ENCODE measurements at places on chromosomes 1 and 21.
A peak's percentile ranks its signal among the peaks of the same experiment; 100 is the strongest.

GRCh38 chr21:39060485-39061083 lies 122.7 kb downstream of the PSMG1 start:
- DNase-seq: no peak

DNA sequence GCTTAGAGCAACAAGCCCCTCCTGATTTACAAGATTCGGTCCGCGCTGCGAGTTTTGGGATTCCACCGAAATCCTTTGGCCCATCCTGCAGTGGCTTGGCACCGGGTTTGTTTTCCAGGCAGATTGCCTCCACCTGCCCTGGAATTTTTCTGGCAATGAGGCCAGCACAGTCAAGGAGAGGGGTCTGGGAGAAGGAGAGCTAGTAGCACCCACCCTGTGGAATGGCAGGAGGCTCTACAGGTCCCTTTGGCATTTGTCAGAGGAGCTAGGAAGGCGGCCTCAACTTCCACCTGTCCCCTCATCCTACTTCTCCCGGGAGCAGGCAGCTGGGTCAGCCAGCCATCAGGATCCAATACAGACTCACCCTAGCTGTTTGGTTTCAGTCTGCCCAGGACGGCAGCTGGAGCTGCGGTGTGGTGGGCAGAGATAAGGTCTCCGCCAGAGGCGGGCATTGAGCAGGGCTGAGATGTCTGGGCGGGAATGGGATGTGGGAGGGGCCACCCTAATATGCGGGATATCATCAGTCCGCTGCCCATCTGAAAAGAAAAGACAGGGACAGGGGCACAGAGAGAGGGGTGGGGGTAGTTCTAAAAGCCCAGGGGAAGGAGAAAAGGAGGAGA lies 37.8 kb upstream of the PRELP start:
- DNase-seq: no peak

DNA sequence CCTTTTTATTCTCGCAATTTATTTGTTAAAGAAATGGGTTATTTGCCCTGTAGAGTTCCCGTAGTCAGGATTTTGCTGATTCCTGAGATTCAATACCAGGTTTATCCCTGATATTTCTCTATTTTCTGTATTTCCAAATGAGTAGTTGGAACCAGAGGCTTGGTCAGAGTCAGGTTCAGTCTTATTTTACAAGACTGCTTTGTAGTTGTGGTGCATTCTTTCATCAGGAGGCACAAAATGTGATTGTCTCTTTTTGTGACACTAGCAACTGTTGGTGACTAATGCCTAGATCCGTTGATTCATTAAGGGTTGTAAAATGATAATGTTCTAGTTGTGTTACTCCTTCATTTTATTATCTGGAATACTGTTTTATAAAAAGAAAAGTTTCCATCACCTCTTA lies 95.5 kb upstream of the TPTE start:
- no peak for DNase-seq

- DNase-seq: no peak
These were observed 48.0 kb downstream of the MAB21L3 start for GRCh38 chr1:116159177-116159576.

DNA sequence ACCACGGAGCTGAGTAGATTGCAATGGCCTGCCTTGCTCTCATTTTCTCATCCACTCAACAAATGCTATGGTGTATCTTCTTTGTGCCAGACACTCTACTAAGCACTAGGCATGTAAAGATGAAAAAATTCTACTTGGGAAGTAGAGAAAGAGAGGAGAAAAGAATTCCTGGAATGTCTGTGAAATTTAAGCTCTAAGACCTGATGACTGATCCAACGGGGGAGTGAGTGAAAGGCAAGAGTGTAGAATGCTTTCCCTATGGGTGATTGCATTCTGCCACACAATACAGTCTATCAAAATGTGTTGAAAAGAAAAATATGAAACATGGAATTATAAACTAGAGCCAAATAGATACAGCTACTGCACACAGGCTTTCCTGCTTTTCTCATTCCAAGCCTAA lies 82.3 kb downstream of the CYYR1 start:
- DNase-seq: no peak

DNA sequence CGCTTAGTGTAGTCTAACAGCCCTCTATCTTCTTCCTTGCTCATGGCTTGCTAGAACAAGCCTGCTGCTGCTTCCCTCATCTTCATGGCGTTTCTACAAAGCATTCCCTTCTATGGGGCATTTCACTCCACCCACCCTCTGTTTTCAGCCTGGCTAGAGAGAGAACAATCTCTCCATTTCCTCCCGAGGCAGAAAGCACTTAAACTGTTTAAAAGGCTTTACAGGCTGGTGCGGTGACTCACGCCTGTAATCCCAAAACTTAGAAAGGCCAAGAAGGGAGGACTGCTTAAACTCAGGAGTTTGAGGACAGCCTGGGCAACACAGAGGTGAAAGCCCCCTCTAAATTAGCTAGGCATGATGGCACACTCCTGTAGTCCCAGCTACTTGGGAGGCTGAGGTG lies 17.8 kb downstream of the ORC1 start:
- DNase-seq: no peak

- DNase-seq: no peak
These were observed 66.2 kb upstream of the WDR26 start for GRCh38 chr1:224500796-224501195.

DNA sequence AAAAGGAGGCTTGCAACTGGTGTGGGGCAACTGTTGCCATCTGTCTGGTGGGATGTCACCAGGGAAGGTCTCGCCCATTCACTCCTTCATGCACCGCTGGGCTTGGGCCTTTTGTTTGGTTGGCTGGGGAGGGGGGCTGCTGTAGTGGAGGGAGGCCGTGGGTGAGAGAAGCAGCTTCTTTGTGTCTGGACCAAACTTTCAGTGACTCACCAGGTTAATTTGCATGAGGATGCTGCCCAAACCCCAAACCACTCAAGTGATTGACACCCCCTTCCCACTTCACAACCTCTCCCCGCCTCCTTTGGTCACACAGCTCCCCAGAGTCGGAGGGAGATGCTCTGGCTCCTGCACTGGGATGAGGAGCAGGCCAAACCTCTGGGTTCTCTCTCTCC lies 19.7 kb downstream of the BTG2 start:
- DNase-seq: no peak

- no peak for DNase-seq
These were observed 126.5 kb upstream of the NRIP1 start for GRCh38 chr21:15191342-15191741.

- DNase-seq: peak; percentile 37
These were observed at the start of gene DVL1 for GRCh38 chr1:1349256-1350012. TSS of gene DVL1 (minus strand) at chr1:1349418. CDS start at chr1:1349065, 353 bp downstream.

- DNase-seq: no peak
These were observed 20.7 kb upstream of the FASLG start for GRCh38 chr1:172638249-172638648.

DNA sequence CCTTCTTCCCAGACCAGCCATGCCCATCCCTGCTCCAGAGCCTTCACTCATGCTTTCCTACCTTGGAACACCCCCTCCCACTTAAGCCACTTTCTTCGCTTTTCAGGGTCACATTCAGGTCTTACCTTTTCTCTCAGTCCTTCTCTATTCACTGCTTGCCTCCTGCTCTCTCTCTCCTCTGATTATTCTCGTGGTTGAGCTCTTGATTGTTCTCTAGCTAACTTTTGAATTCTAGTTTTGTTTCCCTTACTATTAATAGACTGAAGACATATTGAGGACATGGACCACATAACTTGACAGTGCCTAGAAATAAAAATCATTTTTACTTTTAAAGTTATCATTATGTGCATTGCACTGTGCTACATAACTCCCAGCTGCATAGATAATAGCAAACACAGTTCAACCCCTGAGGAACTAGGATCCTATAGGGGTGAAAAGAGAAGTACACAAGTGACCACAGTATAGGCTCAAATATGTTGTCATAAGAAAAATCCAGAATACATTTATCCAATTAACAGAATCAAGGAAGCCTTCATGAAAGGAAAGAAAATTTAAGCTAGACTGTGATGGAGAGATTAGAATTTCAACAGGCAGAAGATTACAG lies 21.5 kb downstream of the INSL5 start:
- DNase-seq: no peak

DNA sequence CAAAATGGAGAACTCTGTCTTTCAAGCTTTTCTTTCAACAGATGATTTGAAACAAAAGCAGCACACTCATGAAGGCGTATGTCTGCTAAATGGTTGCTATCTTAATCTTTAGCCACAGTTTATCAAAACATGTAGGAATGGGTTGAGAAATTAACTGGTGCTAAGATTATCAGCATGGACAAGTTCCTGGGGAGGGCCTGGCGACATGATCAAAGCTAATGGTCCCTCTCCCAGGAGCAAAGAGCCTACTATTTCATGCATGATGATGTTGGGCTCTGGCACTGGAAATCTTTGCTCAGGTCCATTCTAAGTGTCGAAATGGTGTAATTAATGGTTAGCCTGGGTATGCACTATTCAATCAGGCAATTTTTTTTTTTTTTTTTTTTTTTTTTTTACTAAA lies 91.7 kb downstream of the SLC45A1 start:
- no peak for DNase-seq

DNA sequence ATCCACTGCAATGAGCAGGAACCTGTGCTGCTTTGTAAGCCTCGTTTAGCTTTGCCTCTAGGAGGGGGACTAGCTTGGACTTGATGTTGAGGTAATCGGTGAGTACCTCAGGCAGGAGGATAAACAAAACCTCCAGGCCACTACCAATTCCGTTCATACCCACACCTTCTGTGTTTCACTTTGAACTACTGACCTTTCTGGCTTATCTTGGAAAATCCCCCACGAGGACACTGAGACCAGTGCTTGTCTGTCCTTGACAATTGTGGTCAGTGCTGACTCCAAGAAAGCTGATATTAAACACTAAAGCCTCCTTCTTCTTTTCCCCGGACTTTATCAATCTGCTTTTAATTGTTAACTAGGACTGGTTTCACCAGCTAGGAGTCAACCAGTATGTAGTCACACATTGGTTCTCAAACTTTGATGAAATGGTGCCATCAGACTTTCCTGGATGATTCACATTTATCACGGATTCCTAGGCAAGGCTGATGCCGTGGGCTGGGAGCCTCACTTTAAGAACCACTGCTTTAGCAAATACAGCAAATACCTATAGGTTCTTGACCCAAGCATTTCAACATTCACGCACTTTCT lies 52.7 kb downstream of the TGFB2 start:
- DNase-seq: no peak

- DNase-seq: peak; percentile 61
These were observed 44.1 kb upstream of the SLC25A33 start for GRCh38 chr1:9494936-9495758.

DNA sequence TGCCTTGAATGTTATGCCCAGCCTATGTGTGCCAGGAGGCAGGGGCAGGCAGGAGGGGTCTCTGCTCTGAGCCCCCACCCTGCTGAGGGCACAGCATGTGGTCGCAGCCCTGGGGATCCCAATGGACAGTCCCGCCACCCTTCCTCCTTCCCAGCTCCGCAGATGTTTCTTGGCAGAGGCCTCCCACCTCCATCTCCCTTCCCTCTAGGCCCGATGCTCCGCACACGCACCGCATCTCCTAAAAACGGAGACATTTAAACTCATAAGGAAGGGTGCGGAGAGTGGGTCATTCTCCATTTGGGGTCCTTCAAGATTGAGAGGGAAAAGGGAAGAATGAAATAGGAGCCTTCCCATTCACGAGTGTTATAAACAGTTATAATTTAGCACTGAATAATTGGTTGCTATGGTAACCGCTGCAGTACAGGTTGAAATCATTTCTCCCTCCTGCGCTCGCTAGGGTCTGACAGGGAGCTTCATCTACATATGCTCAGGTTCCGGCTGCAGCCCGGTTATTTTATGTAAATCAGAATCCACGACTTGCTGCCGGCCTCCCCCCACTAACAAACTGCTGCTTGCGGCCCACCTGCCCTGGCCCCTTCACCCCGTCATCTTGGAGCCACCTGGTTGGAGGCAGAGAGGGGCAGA lies 16.0 kb downstream of the CHD5 start:
- DNase-seq: no peak

GRCh38 chr1:8671306-8671917 lies 146.0 kb downstream of the RERE start:
- no peak for DNase-seq

- no peak for DNase-seq
These were observed 60.8 kb downstream of the COL18A1 start for GRCh38 chr21:45465611-45466329.

DNA sequence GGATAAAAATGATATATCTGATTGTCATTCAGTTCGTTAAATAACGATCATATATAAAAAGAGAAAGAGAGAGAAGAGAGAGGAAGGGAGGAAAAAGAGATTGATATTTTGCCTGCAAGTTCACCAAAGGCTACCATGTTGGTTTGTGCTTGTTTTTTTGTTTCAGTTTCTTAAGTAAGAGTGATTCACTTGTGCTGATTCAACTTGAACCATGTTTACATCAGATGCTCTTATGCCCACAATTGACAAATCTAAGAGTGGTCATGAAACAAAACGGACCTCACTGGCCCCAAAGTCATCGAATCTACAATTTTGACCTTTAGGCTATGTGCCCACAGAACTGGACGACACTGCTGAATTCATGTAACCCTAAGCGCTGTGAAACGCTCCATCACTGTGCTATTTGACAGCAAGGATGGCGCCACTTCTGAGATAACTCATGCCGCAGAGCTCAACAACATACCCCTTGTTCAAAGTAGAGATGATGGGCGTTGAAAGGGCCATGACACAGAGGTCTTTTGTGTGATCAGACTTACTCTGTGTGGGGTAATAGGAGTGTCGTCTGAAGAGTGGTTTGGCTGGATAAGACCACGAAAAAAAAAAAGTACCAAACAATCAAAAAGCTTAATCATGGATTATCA lies 481.4 kb downstream of the SETD4 start:
- peak; percentile 2 for DNase-seq

GRCh38 chr1:240687820-240688219 lies 75.9 kb upstream of the GREM2 start:
- DNase-seq: no peak

GRCh38 chr1:7410156-7410555 lies 360.9 kb upstream of the VAMP3 start:
- no peak for DNase-seq

DNA sequence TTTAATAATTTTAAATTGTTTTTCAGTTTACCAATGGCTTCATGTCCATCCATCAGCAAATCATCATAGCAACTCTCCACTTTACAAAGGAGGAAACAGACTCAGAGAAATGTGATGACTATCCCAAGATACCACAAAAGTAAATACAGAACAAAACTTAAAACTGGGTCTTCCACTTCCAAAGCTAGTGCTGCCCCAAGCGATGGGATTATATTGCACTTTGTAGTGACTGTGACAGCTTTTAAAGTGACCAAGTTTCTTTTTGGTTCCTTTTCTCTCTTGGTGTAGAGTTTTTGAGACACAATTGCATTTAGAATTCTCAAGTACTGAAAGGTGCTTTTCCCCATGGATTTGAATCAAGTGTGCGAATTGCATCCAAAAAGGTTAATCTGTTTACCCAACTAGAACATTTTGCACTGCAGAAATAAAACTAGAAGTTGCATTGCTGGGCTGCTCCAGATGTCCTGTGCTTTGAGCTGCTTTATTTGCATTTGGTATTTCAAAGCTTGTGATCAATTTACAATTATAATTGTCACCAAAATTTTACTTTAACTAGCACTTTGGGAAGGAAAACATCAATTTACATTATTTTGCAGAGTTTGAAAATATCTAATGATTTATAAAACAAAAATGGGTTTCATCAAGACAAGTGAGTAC lies 320.2 kb downstream of the PDE4B start:
- DNase-seq: no peak

- no peak for DNase-seq
These were observed 82.7 kb downstream of the SIK1 start for GRCh38 chr21:43343992-43344886.

- DNase-seq: no peak
These were observed 5.1 kb downstream of the PEF1 start for GRCh38 chr1:31639543-31639942.

GRCh38 chr21:46606427-46606813 lies 1.5 kb upstream of the S100B start:
- no peak for DNase-seq

- DNase-seq: no peak
These were observed 21.8 kb downstream of the DHRS3 start for GRCh38 chr1:12596007-12596821.

Data from stimulated activated CD4-positive, alpha-beta T cell treated with anti-CD3 and anti-CD28 coated beads, TNF-alpha, amount 100 ng/mL, for 48 hours (primary cell).